SK-N-DZ (cell line): ENCODE measurements at places on chromosomes 6 and 20.

- no peak for DNase-seq
These were observed 93.8 kb upstream of the CD93 start for GRCh38 chr20:23179766-23180403.

GRCh38 chr6:162640756-162641155 lies 86.8 kb downstream of the PRKN start:
- no peak for DNase-seq

DNA sequence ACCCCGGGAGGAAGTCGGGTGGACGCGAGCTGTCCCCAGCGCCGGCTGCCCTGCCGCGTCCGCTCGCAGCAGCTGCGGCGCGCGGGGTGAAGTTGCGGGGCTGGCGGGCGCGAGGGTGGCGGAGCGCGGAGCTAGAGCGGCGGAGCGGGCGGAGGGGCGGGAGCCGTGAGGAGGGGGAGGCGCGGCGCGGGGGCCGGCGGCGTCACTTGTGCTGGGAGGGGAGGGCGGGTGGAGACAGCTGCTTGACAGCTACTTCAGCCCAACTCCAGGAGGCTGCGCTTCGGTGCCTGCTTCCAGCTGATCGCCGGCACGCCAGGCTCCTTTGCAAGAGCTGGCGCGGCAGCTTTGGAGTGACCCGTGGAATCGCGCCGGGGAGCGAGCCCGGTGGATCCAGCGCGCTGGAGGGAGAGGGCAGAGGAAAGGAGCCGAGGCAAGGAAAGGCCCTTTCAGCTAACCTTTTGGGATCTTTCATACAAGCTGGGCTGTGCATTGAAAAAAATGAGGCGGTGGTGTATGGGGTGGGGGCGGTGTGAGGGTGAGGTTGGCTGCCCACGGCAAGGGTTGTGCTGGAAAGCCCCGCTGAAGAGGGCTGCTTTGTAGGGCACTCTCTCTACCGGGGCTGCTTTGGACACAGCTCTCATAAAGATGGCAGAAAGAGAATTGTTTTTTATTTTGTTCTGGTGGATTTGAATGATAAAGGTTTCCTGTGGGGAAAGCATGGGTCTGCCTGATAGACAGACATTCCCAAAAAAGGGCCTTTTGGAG lies 24.6 kb downstream of the RIPOR2 start:
- peak; percentile 35 for DNase-seq

DNA sequence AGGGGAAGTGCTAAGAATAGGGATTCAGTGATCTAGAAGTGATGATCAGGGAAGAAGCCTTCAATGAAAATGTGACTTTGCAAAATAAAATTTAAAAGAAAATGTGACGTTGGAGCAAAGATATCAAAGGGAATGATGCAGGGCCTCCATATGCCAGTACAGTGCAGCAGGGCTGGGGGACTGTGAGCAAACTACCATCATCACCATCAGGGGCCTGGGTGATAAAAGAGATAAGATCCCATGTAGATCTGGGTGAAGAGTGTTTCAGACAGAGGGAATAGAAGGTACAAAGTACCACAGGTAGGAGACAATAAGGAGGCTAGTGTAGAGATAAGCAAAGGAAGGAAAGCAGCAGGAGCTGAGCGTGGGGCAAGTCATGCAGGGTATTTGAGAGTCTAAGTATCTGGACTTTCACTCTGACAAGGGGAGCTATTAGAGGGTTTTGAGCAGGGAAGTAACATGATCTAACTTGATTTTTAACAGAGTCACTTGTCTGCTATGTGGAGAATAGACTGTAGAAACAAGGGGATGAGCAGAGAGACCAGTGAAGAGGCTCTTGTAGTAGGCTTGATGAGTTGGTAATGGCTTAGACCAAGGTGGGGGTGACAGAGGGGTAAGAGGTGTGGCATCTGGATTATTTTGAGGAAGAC lies 295.6 kb downstream of the ZFAND3 start:
- no peak for DNase-seq

DNA sequence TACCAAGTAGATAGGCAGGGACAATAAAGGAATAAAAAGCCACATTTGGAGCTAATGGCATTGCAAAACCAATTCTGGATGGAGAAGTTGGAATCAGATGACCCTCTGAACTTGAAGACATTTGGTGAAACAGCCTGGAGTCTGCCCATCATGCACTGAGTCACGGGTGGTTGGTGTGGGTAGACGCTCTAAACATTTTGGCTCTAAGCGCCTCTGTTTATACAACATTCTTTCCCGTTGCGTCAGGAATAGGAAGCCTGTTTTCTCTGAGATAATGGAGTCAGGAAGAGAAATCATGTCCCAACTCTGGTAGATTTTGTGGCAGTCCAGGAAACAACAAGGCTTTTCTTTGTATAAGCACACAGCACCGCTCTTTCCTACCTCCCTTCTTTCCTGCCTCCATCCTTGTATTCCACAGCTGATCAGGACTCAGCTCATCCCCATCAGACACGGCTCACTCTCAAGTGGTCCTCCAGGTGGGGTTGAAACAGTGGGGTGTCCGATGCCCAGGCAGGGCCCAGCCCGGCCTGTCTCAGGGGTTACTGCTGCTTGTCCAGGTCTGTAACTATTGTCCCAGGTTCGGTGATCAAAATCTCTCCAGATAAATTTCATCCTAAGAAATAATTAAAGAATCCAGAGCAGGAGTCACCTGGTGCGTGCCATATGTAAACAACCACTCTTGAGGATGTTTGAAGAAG lies 12.1 kb upstream of the RAMACL start:
- DNase-seq = no peak

DNA sequence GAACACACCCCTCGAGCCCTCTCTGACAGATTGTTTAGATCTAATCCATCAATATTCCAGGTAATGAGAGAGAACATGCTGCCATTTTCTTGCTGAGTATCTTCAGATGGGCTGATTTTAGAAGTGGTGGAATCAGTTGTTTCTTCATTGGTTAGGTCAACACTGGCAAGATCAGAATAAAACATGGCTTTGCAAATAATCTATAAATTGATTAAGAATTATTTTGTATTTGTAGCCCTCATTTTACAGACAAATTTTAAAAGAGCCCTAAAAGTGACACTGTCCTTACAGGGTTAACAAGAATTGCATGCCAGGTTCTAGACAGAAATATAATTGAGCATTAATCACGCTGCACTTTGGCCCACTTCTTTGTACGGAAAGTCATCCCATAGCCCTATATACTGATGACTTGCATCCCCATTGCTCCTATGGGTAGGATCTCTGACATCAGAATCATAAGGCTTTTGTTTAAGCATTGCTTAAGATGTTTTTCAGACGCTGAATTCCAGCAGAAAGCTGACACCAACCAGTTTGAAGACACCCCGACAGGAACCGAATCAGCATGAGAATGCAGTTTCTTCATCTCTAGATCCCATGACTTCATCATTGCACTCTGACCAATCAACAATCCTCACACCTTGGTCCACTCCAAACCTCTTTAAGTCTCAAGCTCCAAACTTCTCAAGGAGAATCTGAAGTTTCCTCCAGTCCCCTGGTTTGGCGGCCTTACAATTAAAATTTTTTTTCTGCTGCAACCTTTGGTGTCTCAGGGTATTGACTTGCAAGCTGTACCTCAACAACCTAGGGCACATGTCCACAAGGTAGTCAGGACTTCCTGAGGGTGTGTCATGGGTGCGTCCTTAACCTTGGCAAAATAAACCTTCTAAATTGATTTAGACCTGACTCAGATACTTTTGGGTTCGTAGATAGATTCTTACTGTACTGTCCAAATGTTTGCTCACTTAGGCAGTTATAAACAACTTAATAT lies 7.8 kb downstream of the TDP2 start:
- no peak for DNase-seq

DNA sequence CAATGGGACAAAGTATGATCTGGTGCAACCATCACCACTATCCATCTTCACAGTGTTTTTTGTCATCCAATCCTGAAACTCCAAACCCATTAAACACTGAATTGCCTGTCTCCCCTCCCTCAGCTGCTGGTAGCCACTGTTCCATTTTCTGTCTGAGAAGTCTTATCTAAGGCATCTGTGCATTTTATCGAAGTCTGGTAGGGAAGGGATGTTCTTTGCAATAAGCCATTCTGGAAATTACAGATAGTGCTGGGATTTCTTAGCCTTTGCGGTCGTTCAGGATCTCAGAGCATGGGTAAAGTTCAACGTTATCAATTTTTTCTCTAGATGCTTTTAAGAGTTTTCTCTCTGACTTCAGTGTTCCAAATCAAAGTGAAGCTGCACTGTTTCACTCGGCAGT lies 24.1 kb downstream of the KIF25 start:
- peak; percentile 50 for DNase-seq

DNA sequence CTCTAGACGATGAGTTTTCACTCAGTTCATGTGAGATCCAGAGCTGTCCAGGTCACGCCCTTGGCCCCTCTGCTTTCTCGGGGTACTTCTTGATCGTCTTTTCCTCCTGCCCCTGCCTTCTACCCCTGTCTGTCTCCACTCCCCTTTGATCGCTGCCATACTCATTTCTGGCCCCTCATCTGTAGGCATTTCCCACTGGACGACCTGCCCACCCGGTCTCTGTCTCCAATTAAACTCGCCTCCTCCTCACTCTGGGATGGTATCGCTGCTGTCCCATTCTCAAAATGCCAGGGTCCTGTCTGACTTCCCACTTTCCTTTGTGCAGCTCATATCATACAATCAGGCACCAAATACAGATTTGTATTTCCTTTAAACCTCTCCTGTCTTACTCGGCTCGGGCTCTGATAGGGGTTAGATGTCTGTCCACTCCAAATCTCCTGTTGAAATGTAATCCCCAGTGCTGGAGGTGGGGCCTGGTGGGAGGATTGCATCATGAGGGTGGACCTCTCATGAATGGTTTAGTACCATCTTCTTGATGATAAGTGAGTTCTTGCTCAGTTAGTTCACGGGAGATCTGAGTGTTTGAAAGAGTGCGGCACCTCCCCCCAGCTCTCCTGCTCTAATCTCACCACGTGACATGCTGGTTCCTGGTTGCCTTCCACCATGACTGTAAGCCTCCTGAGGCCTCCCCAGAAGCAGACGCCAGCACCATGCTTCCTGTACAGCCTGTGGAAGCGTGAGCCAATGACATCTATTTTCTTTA lies 3.5 kb upstream of the SYNJ2 start:
- no peak for DNase-seq

DNA sequence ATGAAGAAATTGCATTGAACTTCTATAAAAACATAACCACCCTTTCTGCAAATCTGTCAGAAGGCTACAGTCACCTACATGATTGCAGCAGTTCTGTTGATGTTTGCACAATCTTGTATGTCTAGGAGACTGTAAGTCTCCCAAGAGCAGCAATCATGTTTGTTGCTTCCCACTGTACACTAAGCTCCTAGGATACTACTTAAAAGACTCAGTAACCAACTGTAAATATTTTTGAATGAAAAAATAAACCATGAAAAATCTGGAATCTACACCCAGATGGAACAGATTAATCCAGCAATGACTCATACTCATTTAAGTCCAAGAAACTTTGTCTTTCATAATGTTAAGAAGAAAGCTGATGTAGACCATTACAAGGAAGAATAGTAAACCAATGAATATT lies 168.5 kb upstream of the ATXN1 start:
- DNase-seq = no peak

DNA sequence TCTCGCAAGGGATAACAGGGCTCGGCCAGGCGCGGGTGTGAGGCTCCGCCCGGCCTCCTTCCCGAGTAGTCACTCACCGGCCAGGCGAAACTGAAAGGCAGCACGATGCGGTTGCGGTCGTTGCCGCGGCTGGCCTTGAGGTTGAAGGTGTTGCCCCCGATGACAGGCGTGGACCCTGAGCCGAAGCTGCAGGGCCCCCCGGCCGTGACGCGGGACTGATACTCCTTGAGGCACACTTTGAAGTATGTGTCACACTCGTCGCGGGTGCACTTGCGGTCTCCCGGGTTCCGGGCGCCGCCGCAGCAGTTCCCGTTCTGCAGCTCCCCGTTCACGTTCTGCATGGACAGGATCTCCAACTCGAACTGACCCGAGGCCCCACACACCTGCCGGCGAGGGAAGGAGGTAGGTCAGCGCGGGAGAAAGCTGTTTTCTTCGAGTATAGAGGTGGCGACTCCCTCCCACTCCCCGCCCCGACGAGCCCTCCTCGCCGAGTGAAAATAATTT lies 1.1 kb downstream of the JAG1 start:
- DNase-seq = peak; percentile 28

GRCh38 chr20:50350510-50351249 lies 159.5 kb upstream of the PTPN1 start:
- no peak for DNase-seq

DNA sequence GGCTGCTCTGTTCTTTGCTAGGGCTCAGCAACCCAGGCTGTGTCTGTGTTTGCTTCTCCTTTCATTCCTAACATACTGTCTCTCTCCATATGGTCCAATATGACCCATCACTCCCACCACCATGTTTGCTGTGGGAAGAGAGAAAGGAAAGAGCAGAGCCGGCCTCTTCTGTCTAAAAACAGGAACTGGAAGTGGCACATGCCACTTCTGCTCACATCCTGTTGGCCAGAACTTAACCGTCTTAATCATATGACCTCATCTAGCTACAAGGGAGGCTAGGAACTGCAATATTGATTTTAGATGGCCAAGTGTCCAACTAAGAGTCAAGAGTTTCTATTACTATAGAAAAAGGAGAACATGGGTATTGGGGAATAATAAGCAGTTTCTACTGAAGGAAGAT lies 212.5 kb upstream of the CHD6 start:
- no peak for DNase-seq

DNA sequence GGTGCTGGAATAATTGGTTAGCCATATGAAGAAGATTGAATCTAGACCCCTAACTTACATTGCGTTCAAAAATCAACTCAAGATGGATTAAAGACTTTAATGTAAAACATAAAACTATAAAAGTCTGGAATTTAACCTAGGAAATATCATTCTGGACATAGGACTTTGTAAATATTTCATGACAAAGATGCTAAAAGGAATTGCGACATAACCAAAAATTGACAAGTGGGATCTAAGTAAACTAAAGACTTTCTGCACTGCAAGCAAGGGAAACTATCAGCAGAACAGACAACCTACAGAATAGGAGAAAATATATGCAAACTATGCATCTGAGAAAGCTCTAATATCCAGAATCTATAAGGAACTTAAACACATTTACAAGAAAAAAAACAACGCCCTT lies 45.5 kb upstream of the SLC35F1 start:
- no peak for DNase-seq

DNA sequence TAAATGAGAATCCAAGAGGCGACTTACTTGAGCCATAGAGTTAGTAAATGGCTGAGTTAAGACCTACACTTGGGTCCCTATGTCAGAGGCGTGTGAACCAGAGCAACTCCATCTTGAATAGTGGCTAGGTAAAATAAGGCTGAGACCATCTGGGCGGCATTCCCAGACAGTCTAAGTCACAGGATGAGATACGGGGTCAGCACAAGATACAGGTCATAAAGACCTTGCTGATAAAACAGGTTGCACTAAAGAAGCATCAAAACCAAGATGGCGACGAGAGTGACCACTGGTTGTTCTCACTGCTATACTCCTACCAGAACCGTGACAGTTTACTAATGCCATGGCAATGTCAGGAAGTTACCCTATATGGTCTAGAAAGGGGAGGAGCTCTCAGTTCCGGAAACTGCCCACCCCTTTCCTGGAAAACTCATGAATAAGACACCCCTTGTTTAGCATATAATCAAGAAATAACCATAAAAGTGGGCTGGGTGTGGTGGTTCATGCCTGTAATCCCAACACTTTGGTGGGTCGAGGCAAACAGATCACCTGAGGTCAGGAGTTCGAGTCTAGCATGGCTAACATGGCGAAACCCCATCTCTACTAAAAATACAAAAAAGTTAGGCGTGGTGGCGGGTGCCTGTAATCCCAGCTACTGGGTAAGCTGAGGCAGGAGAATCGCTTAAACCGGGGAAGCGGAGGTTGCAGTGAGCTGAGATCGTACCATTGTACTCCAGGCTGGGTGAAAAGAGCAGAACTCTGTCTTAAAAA lies 43.9 kb upstream of the EEF1A1 start:
- DNase-seq = no peak

- no peak for DNase-seq
These were observed 53.5 kb downstream of the CARMIL1 start for GRCh38 chr6:25332655-25333071.

GRCh38 chr6:54236984-54237383 lies 71.3 kb upstream of the TINAG start:
- no peak for DNase-seq
